ENCODE measurements at places on chromosomes 11 and 22.
A peak's percentile ranks its signal among the peaks of the same experiment; 100 is the strongest.

GRCh38 chr22:36452250-36452977, 29.0 kb downstream of the TXN2 start:
- no peak for DNase-seq

DNA sequence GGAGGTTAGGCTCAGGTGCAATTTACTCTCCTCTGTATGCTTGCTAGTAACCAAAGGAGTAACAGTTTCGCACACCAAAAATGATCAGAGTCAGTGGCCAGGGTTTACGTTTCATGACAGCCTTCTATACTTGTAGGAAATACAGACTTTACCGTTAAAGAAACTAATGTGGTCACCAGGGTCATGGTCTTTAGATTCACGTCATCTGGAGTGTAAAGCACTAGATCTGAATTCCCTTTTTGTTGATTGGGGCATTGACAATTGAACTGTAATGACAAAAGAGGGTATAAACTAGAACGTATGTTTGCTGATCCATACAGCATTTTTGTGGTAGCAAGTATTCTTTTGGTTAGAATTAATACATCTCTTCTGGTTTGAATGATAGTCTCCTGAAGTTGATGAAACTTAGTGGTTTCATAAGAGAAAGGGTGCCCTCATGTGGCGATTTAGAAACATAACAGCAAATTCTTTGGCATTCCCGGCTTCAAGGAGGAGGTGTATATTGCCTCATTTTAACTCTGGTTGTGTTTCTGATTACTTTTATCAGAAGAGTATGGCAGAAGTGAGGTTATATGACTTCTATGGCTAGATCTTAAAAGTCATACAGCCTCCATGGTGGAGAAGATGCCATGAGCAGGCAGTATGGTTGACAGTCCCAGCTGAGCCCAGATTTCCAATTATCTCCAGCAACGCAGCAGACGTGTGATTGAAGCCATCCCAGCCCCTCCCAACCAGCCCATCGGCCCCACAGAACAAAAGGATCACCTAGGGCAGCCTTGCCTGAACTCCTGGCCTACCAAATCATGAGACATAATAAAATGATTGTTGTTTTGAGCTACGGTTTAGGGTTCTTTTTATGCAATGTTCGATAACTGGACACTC, 35.1 kb downstream of the MMP7 start:
- DNase-seq, result peak; percentile 44

DNA sequence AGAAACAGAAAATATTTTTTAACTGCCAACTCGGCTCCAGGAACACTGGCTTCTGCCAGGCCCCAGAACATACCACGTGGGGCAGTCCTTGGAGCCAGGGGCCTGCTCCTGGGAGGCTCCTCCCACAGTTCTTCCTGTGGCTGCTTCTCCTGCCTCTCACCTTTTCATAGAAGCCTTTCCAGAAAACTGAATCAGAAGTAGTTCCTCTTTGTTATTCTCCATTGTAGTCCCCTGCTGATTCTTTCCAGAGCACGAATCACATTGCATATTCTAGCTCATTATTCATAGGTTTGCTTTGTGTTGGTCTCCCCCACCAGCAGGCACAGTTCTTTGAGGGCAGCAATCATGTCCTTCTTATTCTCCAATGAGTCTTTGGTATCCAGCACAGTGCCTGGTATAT, 106.0 kb downstream of the EFCAB6 start:
- DNase-seq, result no peak

DNA sequence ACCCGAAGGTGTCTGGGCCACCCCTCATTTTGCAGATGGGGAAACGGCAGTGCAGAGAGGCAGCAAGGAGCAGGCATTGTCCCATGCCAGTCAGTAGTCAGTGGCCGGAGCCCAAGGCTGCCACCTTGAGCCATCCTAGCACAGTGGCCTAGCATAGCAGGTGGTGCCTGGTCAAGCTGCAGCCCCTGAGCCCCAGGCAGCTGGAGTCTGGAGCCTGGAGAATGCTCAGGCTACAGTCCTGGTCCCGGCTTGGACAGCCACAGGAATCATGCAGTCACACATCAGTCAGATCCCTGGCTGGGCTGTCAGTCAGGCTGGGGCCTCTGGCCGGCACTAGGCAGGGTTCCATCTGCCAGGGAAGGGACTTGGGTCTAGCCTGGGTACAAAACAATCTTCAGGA, 18.6 kb downstream of the KCNC1 start:
- no peak for DNase-seq

- no peak for DNase-seq
Observed at GRCh38 chr11:100561323-100561722, 125.8 kb upstream of the ARHGAP42 start.

GRCh38 chr22:47587861-47588577, 825.6 kb downstream of the TBC1D22A start:
- DNase-seq, result no peak

GRCh38 chr11:1563149-1563638, 8.9 kb downstream of the DUSP8 start:
- no peak for DNase-seq

DNA sequence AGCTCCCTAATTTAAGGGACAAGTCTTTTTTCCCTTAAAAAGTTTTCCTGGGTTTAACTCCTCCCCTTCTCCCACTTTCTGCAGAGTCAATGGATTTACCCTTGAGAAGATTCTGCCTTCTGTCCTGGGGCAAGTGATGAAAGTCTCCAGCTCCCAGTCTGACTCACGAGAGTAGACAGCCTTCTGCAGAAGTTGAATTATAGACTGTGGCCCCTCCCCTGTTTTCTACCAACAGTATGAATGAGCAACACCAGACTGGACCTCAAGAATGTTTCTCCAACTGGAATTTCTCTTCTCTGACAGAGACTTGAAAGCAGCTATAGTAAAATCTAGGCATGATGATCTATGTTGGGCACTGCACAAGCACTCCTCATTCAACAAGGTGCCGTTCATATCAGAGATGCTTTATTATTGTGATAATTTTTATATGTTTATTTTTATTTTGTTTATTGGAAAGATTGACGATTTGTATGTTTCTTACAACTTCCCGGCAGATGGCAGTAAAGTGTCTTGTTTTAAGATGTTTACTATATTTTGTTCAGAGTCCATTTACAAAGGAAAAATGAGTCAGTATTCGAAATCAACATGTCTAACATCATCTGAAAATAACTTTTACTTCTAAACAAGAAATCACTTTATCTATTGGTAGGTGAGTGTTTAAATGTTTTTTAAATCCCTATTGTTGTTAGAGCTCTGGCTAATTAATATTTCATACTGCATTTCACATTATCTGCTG, 56.6 kb downstream of the LMO2 start:
- no peak for DNase-seq

DNA sequence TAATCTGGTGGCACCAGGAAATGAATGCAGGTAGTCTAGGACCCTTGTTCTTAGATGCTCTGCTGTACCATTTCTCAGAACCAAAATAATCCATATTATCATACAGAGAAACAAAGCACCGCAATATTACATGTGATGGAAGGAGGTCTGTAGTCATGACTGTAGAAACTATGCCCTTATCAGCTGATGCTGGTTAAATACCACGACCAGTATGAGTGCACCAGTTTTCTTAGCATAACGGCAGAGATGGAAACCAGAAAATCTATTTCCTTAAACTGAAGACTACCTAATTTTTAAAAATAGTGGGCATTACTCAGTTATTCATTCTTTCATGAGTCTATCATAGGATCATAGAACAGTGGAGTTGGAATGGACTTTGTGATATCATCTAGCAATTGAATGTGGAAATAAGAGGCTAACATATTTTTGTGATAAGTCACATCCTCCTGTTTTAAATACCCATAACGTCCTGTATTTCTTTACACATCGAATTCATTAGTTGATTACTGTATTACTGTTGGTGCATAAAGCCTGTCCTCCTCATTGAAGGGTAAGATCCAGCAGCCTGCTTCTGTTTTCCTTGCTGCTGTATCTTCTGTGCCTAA, 15.1 kb downstream of the JHY start:
- DNase-seq, result no peak

DNA sequence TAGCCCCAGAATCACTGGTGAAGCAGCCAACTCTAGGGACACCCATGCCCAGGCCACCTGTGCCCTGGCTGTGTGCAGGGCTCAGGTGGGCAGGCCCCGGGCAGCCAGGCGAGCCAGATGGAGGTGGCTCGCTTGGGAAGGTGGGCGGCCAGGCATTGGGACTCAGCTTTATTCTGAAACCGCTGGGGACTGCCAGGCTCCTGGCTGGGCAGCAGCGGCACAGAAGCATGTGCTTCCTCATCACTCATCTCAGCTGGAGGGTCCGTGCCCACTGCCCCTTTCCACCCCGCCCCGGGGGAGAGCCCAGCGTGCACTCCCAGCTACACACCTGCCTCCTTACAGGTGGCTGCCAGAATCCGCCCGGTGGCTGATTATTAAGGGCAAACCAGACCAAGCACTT, 27.1 kb upstream of the SLC22A12 start:
- DNase-seq, result no peak

- peak; percentile 34 for DNase-seq
Observed at GRCh38 chr22:22721681-22722354, 77.4 kb downstream of the GGTLC2 start.

DNA sequence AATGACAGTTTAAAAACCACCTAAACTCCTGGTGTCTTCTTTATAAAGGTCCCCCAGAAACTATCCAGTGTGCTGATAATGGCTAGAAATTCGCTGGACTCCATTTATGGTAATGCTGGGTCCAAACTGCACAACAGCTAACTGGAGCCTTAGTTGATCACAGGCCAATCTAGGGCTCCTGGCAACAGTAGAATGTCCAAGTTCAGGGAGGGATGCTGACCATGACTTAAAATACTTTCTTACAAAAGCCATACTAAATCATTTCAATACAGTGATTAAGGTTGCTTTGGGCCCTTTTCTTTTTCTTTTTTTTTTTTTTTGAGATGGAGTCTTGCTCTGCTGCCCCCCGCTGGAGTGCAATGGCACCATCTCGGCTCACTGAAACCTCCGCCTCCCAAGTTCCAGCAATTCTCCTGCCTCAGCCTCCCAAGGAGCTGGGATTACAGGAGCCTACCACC, 14.5 kb upstream of the GAB2 start:
- DNase-seq, result peak; percentile 35

DNA sequence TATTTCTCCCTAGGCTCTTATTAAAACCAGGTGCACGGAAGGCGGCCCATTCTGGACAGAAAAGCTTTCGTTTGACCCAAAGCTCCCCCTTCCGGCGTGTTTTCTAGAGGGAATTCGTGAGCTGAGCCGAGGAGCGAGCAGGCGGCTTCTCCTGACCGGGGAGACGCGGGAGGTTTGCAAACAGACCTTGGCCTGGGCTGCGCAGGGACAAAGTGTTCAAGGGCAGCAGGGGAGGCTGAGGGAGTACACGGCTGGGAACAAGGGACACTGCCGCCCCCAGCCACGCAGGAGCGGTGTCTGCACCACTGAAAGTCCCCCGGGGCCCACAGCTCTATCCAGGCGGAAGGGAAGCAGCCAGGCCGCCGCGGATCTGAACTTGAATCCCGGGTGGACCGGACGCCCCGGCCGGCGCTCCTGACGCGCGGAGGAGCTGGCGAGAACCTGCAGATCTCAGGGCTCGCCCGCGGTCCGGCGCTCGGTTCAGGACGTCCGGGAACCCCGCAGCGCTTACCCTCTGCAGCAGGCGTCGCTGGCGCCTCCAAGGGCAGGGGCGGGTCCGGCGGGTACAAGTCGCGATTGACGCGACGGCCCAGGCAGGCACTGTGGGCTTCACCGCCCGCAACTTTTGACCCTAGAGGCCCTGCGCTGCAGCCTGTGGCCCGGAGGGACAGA, 101.9 kb downstream of the WT1 start:
- DNase-seq, result peak; percentile 49
